ENCODE measurements at places on chromosomes 1 and 21. TPM values are rescaled to one million over a fixed set of nuclear protein-coding genes. Genes with fewer than 3 reads are reported as not detected.

TMEM59 gene
- total RNA-seq: 278 TPM

DNA sequence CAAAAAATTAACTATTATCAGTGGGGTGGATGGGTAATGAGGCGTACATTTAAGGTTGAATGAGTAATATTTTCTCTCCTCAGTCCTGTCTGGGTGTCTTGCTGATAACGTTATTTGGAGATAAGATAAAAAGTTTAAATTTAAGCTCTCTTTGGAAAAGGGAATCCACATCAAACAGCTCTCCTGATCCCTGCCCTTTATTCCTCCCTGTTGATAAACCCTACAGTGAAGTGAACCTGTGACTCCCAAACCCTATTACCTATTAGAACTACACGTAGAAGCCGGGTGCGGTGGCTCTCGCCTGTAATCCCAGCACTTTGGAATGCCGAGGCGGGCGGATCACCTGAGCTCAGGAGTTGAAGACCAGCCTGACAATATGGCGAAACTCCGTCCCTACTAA is 9.9 kb upstream of the GPR161 start:
- DNase-seq: no peak
- peaks cover 4% of the 10 kb centered on the region for H3K27me3 ChIP-seq
- no peaks in the 10 kb centered on the region for H3K36me3 ChIP-seq
- no peak overlapping the region for H3K27ac ChIP-seq
- H3K4me3 ChIP-seq: no peak overlapping the region

GRCh38 chr1:105100102-105100501 is 1350.4 kb downstream of the AMY1C start:
- no peaks in the 10 kb centered on the region for H3K27me3 ChIP-seq
- no peaks in the 10 kb centered on the region for H3K4me1 ChIP-seq
- no peak overlapping the region for H3K27ac ChIP-seq
- no peak for DNase-seq

DNA sequence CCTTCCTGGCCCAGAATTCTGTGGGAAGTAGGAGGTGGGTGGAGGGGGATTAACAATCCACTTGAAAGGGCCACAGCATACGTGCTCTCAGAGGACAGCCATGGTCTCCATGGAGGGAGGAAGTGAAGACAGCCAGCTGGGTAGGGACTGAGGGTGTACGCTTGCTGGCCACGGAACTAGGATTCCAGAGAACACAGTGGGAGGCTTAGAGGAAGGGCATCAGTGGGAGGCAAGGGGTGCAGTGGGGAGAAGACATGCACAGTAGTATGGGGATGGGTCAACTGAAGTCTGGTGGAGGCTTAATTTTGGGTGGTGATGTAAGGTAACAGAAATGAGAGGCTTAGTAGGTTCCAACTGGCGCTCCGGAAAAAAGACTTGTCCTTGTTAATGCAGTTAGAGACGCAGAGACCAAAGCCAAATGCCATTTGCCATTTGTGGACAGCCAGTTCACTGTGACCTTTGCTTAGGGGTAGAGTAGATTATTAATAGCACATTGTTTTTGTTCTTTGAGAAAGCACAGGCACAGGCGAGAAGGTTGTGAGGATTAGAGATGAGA is 103.0 kb downstream of the ZSCAN20 start:
- peaks cover 21% of the 10 kb centered on the region for H3K27me3 ChIP-seq
- no peak overlapping the region for H3K27ac ChIP-seq
- no peaks in the 10 kb centered on the region for H3K36me3 ChIP-seq
- no peak for DNase-seq

DNA sequence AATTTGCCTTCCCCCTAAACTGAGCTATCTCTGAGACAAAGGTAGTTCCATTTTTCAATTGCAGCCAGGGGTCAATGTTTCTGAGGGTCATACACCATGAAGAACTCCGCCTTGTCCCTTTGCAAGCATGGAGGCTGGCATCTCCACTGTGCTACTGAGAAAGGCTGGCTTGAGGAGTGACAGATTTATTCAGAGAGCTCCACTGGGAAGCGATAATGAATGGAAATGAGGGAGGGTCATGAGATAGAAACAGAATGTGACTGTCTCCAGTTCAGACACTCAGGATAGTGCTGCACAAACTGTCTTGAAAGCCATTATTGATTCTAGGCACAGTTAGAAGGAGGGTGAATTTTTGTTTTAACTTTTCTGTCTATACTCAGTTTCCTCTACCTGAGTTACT is 197.5 kb downstream of the ZNF326 start:
- no peaks in the 10 kb centered on the region for H3K36me3 ChIP-seq
- H3K27ac ChIP-seq: no peak overlapping the region
- H3K27me3 ChIP-seq: peaks cover 4% of the 10 kb centered on the region
- no peak for DNase-seq
- no peaks in the 10 kb centered on the region for H3K4me1 ChIP-seq

GRCh38 chr1:151197863-151198253 is 494 bp upstream of the PIP5K1A start:
- H3K4me1 ChIP-seq: peaks cover 41% of the 10 kb centered on the region
- peak overlapping the region; percentile 84 for H3K27ac ChIP-seq
- peaks cover 7% of the 10 kb centered on the region for H3K27me3 ChIP-seq
- DNase-seq: no peak

SPATA21 gene
- total RNA-seq: 0.05 TPM

- no peak overlapping the region for H3K27ac ChIP-seq
- peaks cover 2% of the 10 kb centered on the region for H3K4me1 ChIP-seq
- no peak overlapping the region for H3K4me3 ChIP-seq
Measured at GRCh38 chr1:221911714-221912113, 169.8 kb upstream of the DUSP10 start.

SLAMF6 gene
- total RNA-seq: 32.0 TPM

Measured in activated CD4-positive, alpha-beta memory T cell treated with anti-CD3 and anti-CD28 coated beads, Interleukin-2, amount 10 ng/mL, durations not matched to agents 7 days and 5 days (primary cell).